ENCODE measurements at places on chromosomes 7 and 10.
A peak's percentile ranks its signal among the peaks of the same experiment; 100 is the strongest.

GRCh38 chr7:74033372-74034311, 5.7 kb downstream of the ELN start:
- no peak for DNase-seq

DNA sequence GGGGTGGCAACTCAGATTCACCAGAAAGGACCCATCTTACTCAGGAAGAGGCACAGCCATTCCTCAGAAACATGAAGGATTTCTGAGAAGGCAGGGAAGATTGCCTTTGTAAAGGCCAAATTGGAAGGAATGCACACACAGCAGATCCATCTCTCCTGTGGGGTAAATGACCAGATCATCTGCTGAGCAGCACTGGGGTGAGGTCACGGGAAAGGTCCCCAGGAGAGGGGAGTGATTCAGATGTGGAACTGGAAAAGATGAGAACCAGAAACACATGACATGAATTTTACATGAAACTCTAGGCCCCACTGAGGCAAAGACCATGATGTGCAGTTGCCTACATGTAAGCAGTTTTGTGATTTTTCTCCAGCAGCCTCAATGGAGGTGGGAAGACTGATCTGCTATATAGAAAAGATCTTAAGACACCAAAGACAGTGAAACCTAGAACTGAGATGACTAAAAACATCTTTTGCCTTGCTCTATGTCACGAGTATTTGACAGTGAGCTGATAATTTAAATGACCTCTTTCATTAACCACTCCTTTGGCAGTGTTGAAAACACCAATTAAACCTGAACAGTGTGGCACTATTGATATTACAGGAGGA, 91.6 kb downstream of the AMPH start:
- DNase-seq = no peak

DNA sequence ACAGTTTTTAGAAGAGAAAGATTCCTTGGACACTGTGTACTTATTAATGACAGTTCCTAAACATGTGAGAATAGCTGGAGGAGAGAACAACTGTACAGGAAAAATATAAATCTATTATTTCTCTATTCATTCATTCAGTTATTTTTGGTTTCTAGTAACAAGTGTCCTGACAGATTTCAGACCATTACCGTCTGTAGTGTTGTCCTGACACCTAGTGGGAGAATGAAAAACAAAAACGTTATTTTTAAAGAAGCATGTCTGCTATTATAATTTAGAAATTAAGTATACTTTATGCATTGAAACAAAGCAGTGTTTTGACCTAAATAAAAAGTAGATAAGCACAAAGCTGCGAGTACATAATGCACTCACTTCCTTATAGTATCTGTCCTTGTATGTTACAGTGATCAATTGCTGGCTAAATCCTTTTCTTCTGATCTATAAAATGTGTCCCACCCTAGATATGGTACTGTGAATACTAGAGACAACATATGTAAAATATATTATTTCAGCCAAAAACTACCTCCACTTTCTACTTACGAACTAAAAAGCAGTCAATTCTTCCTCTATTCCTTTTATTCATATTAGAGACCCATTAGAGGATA, 575.6 kb downstream of the ARL4A start:
- DNase-seq = peak; percentile 27

- DNase-seq = no peak
These were observed 23.8 kb downstream of the CHST15 start for GRCh38 chr10:124069341-124070264.

DNA sequence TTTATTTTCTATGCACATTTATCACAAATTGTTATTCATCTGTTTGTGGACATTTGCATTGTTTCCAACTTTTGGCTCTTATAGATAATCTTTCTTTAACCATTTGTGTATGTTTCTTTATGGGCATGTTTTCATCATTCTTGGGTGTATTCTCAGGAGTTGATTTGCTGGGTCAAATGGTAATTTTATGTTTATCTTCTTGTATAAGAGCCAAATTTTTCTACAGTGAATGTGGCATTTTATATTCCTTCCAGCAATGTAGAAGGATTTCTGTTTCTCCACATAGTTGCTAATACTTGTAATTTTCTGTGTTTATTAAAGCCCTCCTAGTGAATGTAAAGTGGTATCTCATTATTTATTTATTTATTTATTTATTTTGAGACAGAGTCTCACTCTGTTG, 21.8 kb downstream of the CYP2C19 start:
- no peak for DNase-seq

DNA sequence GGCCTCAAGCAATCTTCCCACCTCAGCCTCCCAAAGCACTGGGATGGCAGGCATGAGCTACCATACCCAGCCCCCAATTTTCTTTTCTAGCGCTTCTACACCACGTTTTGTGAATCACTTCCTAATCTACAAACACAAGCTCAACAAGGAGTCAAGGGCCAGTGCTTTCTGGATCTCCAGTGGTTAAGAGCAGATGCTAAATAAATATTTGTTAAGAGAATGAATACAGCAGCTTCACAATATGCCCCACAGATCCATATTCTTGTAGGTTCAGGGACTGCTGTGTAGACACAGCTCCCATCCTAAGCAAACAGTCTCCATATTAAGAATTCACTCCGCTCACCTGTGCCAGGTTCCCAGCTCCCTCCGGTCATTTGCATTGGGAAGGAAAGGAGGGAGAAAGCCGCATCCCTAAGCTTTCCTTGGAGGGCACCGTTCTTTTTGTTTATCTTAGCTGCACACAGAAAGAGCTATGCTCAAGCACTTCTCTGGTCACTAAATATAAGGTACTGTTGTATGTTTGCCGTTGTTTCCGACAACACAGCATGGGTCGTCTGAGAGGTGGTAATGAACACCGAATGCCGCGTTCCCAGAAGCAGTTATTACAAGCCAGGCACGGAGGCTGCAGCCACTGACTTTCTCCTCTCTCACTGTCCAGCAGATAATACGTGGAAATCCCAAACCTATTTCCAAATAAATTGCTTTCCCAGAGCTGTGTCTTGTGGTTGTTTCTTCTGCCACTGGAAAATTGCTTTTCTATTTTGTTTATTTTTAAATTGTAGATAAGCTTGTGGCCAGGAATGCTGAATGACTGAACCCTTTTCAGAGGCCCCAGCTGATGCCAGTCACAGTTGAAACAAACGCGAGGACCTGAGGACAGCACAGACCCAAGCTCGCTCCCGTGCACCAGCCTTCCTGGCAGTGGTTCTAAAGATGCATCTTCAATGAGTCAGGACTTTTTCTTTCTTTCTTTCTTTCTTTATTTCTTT, 217.1 kb downstream of the PRPF18 start:
- DNase-seq = no peak

DNA sequence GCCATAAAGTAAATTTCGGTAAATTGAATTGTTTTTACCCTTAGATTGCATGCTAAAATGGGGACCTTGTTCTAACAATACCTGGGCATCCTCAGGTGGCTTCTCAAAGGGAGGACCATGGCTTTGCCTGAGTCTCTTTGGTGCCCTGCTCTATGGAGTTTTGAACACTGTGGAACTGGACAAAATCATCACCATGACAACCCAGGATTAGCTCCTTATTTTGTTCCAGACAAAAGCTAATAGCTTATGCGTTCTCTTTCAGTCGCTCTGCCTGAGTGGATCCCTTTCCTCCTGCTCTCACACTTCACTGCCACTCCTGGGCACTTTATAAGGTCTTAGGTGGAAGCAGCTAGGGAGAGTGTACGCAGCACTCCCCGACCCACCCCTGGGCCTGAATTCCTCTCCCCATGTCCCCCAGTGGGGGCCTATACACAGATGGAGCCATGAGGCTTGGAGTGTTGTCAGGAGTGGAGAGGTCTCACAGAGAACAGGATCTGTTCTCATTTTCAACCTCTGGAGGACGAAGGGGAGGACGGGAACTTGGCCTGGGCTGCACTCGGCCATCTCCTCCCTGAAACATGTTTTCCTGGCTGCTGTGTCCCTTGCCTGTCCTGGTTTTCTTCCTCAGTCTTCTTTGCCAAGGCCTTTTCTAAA, 19.0 kb downstream of the ADCYAP1R1 start:
- no peak for DNase-seq

DNA sequence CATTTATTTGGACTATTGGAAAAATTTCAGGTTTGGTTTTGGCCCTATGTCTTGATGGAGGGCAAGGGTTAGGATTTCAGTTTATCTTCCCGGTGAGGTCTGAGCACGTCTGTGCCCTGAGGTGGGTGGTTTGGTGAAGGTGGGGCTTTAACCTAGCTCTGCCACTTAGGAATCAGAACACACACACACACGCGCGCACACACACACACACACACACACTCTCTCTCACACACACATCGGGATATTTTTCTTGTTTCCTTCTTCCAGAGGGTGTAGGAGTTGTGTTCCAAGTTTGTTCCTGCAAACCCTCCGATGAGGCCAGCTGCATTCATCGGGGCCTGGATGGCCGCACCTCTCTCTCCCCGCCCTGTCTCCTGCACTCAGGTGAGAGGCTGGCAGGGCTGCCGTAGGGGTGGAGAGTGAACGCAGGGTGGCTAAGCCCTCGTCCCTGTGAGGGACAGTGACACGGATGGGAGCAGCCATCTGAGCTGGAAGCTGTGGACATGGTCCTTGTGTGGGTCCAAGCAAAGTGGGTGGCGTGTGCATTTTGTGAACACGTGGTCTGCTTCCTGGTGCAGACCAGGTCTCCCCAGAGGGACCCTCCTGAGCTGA, 34.2 kb downstream of the CHST12 start:
- no peak for DNase-seq

GRCh38 chr10:23422003-23422411, 16.9 kb upstream of the OTUD1 start:
- DNase-seq = no peak

- DNase-seq = no peak
These were observed 17.4 kb upstream of the SORBS1 start for GRCh38 chr10:95578619-95579018.

GRCh38 chr10:34231441-34232180, 583.5 kb downstream of the PARD3 start:
- no peak for DNase-seq

DNA sequence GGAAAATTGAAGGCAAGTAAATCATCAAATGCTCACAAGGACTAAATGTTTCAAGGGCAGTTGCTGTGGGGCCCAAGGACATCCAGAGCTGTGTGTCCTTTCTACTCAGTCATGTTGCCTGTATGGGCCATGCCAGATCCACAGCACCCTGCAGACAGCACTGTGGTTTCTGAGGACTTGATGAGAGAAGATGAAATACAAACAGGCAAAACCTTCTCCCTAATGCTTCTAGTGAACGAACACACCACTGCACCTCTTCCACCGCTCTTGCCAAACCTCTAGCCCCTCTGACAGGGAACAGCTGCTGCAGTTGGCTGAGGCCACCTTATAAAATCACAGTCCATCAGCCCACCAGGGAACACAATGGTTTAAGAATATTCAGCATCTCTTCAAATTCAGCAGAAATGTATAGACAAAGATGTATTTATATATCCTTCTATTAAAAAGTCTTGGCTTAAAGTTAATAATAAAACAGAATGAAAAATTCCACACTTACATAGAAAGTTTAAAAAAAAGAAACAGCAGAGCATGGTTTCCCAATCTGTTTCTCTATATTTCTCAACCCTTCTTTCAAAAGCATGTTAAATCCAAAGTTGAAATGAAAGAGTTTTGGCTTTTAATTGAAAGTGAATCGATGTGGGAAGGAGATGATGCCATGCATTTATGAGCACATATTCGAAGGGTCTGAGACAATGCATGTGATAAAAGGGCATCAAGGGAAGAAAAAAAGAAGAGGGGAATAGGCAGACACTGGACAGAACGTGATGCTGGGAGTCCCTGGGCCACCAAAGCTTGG, 14.0 kb downstream of the CYP3A7 start:
- no peak for DNase-seq

DNA sequence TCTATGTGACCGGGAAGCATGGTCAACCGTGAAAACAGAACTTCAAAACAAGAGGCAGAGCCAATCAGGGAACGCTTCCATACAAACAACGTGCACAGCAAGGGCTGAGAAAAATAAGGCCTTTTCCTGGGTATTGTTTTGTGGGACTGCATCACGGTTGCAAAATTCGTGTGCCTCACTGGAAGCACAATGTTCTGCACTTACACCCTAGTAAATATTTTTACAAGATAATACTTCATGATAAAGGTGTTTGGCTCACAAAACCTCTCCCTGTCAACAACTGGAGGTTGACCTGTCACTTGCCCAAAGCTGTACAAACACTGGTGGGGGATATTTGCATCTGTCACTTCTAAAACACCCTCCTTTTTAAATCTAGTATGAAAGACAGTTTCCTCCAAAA, 37.0 kb downstream of the KLF6 start:
- no peak for DNase-seq

DNA sequence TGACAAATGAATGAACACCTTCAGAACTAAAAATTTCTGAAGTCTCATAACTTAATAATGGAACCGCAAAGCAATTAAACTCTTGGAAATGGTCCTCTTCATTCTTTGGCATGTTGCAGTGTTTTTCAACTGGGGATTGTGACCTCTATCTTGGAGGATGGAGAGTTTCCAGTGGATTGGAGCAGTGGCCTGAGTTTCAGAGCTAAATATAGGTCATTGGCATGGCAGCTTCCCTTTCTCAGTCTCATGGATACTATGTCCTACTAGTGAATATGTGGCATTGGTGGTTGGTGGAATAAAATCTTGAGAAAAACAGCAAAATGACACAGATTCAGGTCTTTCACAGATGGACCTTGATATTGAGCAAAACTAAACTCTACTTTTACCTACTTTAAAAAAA, 24.1 kb upstream of the EPC1 start:
- no peak for DNase-seq

GRCh38 chr7:134985894-134986362, 380 bp upstream of the AGBL3 start:
- DNase-seq = no peak

DNA sequence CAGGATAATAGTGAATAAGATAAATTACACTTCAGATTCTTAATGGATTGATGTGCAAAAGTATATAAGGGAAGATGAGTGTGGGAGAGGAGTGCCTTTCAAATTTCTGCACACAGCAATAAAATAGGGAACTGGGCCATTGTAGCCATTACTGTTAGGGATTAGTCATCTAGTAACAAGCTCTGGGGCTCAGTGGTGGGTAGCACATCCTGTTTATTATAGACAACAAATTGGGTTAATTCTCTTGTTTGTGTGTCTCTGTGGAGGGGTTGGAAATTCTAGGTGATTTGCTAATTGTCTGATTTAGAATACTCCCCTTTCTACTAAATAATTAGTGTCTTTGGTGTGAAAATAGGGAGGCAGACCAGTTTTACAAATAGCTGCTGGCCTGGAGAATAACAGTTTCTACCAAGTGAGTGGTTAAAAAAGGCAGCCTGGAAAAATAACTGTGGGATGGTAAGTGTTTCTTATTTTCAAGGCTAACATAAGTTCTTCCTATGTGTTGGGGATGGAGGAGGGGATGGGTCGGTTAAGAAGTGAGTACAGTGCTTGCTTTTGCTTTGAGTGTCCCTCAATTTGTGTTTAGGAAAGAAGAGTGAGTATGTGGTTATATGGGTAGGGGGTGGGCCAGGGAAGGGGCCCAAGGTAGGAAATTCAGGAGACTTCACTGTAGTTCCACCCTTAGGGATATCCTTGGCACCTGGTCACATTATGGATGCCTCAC, 43.3 kb upstream of the TMEM248 start:
- DNase-seq = no peak

DNA sequence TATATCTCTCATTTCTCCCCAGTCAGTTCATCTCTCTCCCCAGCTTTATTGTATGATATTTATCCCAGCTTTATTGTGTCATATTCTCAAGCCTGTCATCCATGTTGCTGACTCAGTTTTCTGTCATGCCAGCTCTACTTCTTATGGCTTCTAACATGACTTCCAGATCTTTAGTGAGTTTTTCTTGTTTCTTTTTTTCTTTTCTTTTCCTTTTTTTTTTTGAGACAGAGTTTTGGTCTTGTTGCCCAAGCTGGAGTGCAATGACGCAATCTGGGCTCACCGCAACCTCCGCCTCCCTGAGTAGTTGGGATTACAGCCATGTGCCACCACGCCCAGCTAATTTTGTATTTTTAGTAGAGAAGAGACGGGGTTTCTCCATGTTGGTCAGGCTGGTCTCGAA, 28.7 kb upstream of the CALU start:
- no peak for DNase-seq
